IPS DF 19.7 (cell line): ENCODE measurements at places on chromosomes 5 and 9.

GRCh38 chr9:121568343-121569265 lies 69.0 kb upstream of the GGTA1 start:
- DNase-seq, result no peak

- no peak for DNase-seq
These were observed 145.4 kb downstream of the KCTD16 start for GRCh38 chr5:144315994-144316634.

- DNase-seq, result no peak
These were observed 65.3 kb upstream of the NFIB start for GRCh38 chr9:14379280-14379679.

- no peak for DNase-seq
These were observed 219.2 kb downstream of the EBF1 start for GRCh38 chr5:158880483-158881001.

DNA sequence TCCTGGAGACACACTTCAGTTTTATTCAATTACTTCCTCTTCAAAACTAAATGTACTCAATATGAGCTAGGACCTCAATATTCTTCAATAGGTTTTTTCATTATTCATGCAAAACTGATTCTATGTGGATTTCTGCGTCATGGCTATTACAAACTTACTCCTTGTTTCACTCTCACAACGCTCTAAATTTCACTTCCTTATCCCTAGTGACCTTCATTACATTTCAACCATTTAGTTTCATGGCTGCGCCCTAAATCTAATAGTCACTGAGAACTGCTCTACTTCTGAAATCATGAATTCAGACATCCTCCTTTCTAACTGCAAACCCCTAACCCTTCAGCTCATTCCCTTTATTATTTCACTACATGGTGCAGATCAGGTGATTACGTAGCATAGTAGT lies 93.9 kb downstream of the SLC25A46 start:
- DNase-seq, result no peak

DNA sequence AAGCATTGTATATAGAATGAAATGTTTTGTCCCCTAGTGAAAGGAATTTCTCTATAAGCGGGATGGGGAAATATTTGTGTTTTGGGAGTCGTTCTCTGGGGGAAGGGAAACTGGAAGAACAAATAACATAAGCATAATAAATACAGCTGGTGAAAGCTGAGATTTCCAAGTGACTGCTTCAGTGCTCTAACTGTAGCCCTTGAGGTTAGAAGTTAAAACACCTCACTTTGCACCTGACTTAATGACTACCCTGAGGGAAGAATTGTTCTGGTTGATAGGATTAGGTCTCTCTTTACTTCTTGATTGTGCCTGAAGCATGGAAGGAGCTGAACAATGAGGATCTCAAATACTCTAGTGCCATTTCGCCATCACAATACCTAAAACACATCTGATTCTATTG lies 307.4 kb downstream of the MAN2A1 start:
- DNase-seq, result no peak

DNA sequence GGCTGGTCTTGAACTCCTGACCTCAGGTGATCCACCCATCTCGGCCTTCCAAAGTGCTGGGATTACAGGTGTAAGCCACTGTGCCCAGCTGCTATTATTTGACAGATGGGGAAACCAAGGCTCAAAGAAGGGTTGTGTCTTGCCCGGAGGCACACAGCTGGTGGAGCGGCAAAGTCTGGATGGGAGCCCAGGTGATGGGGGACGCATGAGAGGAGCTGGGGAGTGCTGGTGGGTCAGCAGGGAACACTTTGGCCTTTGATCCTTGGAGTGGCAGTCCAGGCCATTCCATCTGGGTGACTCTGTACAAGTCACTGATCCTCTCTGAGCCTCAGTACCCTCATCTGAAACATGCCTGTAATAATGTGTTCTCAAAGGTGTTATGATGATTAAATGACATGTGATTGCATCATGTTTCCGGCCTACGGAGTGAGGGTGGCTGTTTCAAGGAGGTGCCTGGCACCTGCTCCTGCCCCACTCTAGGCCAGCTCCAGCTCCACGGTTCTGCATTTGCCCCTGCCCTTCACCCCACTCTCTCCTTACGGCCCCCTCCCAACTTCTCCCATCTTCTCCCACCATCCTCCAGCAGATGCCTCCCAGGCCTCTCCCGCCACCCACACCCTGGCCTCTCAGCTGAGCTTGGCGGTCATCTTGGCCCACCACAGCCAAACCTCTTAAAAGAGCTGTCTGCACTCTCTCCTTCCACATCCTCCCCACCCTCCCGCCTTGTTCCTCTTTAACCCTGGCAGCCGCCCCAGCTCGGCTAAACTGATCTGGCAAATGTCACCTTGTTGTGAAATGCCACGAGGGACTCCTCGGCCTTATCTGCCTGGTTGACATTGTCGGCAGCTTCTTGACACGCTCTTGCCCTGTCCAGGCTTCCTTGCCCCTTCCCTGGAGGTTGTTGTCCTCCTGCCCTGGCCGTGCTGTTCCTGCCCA lies 5.5 kb upstream of the DBN1 start:
- no peak for DNase-seq

DNA sequence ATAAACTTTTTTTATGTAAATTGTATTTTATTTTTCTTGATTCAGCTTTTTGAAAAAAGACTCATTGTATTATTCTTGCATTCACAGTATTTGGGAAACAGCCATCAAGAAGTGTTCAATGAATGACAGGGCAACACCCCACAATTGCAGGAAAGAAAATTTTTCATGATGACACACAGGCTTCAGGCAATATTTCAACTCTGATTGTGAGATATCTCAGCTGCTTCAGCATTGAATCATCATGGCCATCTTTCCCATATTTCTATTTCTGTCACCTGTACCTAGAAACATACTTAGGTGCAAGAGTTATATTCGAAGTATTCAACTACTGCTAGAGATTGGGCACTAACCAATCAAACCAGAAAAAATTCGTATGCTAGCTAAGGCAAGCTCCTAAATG lies 446.0 kb downstream of the ISL1 start:
- no peak for DNase-seq

- no peak for DNase-seq
These were observed 4.9 kb downstream of the TIGD6 start for GRCh38 chr5:149995385-149996204.

DNA sequence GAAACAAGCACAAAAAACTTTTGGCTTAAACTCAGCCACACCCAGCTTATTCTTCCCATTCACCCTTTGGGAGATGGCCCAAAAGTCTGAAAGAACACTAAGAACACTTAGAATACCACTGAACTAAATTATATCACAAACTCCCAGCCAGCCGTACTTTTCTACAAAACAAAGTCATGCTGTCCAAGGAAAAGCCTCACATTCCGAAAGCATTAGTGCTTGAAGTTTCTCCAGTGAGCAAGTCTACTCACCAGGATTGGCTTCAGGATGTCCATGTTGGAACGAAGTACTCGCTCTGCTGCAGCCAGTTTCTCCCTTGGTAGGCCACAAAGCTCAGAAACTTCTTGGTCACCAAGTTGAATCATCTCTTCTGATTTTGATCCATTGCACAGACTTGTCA lies 69.7 kb downstream of the ABCA1 start:
- no peak for DNase-seq

DNA sequence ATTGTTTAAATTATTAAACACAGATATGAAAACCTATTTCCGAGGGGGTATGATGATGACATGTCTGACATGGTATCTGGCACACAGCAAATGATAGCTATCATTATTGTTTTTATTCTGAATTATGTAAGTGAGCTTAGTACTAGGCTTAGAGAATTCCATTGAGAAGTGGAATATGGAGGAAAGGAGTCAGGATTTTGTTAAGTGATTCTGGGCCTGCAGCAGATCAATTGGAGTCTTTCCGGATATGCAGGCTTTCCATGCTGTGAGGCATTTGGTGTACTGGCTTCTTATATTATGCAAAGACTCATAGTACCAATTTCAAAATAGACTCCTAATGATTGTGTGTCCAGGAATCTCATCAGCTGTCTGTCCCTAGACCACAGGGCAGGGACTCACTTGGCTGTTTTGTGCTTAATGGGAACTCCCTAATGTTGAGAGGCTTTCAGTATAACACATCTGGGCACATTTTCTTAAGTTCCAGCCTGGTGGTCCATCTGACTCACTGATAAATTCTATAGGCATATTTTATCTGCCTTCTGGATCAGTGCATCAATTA lies 180.0 kb upstream of the KLF9 start:
- DNase-seq, result no peak

DNA sequence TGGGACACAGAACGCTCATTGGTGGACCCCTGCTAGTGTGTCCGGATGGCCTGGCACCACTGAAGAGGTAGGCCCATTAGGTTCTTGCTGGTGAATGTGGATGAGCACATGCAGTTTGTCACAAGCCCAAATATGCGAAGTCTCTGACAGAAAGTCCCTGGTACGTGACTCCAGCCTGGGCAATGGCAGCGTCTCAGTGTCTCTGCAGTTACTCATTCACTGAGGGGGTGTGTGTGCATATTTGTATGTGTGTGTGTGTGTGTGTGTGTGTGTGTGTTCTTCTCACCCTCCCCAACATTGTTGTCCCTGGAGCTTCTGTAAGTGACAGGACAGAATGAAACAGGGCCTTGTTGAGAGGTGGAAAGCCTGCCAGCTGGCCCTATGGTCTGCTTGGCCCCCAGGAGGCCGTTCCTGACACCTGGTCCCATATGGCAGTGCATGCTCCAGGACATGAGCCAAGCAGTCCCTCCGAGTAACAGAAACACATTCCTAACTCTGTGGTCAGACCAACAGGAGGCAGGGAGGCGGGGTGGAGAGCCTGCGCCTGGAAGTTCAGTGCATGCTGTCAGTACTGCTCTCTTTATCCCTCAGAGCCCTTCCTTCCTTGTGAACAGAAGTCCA lies 169.9 kb downstream of the SLC28A3 start:
- no peak for DNase-seq

DNA sequence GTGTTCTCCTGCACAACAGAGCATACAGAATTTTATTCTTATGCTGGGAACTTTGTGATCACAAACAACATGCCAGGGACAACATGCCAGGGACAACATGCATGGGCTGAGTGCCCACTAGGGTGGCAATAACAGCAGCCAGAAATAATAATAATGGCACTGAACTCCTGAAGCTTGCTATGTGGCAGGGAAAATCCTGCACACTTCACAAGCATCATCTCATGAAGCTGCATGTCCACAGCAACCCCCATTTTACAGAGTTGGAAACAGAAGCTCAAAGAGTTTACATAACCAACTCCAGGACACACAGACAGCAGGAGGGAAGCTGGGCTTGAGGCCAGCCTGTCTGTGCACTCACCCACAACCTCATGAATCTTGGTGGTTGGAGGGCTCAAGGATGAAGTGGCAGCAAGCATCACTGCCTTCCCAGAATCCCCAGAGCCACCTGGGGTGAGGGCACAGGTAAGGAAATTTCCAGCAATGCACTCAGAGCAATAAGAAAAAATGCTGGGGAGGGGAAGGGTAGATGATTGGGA lies 111.4 kb downstream of the GABBR2 start:
- DNase-seq, result no peak

DNA sequence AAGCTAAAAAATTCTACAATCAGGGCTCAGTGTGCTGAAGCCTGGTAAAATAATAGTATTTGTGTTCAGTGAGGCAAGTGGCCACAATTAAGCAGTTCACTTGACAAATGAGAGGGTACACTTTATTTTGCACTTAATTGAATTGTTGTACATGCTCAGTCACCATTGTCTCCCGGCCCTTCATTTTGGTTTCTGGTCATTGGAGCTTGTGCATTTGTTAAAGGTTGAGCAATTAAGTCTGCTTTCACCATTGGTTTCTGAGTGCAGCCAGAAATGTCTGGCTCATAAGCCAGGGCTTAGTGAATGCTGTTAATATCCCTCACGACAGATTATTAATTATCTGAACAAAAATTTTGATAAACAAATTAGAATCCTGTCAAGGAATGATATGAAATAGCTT lies 89.6 kb downstream of the PRDM6 start:
- no peak for DNase-seq

GRCh38 chr5:6737043-6737941 lies 24.1 kb downstream of the TENT4A start:
- no peak for DNase-seq

DNA sequence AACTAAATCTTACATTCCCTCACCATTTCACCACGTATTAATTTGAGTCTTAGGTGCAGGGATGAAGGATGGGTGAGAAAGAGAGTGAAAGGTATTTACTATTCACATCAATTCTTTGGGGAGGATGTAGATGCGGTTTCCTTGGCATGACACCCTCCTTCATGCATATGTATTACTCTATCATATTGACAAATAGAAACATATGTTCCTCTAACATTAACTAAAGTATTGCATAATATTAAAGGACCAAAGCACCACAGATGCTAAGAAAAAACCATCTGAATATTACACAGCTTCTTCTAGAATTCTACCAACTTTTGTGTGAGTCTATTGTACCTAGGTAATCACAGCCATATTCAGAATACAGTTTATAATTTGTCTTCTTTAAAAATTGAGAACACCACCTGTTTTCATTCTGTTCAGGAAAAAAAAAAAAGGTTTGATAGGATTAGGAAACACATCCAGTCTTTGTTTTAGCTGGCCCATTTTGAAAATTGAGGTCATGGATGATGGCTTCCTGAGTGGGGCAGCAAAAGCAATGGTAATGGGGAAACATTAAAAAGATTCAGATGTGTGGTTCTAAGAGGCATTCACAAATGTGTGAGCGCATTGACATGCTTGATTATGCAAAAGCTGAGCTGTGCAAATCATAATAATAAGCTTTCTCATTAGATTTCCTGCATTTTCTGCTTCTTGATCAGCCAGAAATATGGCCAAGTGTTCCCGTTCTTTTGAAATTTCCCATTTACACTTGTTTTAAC lies 1011.5 kb upstream of the NUDT12 start:
- no peak for DNase-seq

DNA sequence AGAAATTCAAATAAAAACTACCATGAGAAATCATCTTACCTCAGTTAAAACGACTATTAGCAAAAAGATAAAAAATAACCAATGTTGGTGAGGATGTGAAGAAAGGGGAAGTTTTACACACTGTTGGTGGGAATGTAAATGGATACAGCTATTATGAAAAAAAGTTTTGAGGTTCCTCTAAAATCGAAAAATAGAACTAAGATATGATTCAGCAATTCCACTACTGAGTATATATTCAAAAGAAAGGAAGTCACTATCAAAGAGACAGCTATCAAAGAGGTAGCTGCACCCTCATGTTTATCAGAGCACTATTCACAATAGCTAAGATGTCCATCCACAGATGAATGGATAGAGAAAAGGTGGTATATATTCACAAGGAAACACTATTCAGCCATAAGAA lies 1888.4 kb downstream of the MAT2B start:
- DNase-seq, result no peak

DNA sequence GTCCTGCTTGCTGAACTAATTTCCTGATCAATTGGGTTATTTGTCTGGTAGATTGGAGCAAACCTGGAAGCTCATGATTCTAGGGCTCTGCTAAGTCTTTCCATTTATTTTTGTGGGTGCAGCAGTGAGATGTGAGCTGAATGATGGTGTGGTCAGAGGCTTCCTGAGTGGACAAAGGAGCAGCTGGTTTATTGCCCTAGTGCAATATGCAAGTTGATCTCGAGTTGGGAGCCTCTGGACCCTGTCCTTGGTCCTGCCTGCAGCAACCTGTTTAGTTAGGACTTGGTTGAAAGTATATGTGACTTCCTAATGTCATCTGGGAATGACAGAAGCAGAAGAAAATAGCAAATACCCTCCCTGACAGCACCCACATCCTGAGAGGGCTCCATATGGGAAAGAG lies 4.2 kb upstream of the UNC5A start:
- no peak for DNase-seq
